ENCODE measurements at places on chromosomes 3 and 15. TPM values are rescaled to one million over a fixed set of nuclear protein-coding genes. Genes with fewer than 3 reads are reported as not detected.

Gene PTPN9
- 21.2 TPM for total RNA-seq

Gene GOLGA6D
- total RNA-seq, result under 0.01 TPM

Gene HYAL1
- total RNA-seq, result 7.6 TPM

Gene CRYGS
- total RNA-seq, result 2.4 TPM

Gene C3orf18
- total RNA-seq, result 2.3 TPM

Gene C2CD4B
- total RNA-seq, result 36.1 TPM

Gene TUSC7
- not detected for total RNA-seq

Gene ARGFX
- not detected for total RNA-seq

Gene CD200R1
- not detected for total RNA-seq

Gene MINAR1
- total RNA-seq, result 0.31 TPM

Gene WDR93
- under 0.01 TPM for total RNA-seq

Gene GPR62
- total RNA-seq, result not detected

Gene ANKRD34C
- total RNA-seq, result not detected

Gene SLC27A2
- 0.16 TPM for total RNA-seq

Gene VIPR1
- total RNA-seq, result 0.25 TPM

Gene CDHR4
- total RNA-seq, result not detected

Gene PRTG
- 3.9 TPM for total RNA-seq

Gene IRAK2
- total RNA-seq, result 44.3 TPM

Gene KLF15
- 0.49 TPM for total RNA-seq

Gene COL6A5
- not detected for total RNA-seq

Gene TPRG1
- not detected for total RNA-seq

Gene C3orf20
- not detected for total RNA-seq
